ENCODE measurements at places on chromosomes 2 and 18.

DNA sequence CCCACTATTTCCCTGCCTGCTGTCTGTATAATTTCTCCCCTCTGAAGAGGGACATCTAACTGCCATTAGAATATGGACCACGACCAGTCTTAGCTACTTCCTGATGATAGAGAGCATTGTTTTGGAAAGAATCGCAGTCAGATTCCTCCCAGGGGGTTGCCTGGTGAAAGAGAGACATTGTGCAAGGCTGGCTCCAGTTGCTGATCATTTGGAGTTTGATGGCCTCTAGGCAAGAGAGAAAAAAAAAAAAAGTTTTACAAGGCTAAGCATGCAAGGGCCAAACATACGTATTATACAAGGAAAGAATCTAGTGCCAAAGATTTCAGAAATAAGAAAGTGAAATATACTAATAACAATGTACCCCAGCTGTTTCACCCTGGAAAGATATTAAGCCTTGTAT, 182.2 kb downstream of the CMPK2 start:
- no peak for DNase-seq

GRCh38 chr2:234467289-234467688, 29.6 kb downstream of the ARL4C start:
- no peak for DNase-seq

GRCh38 chr18:7290077-7290476, 59.2 kb downstream of the LRRC30 start:
- no peak for DNase-seq

DNA sequence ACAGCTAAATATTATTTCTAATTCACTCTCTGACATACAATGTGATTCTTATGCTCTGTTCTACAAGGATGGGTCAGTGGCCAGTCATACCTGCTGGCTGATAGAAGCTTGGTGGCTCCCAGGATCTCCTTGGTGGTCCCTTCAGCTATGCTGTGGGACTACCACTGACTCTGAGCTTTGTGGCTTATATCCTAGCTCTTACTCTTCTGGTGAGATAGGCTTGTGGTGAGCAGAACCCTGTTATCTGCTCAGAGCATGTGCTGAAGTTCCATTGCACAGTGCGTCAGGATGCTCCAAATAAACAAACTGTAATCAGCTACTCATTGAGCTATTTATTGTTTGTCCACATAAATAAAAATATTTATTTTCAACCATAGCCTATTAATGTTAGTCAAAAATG, 51.7 kb downstream of the MFSD6 start:
- DNase-seq: no peak

- no peak for DNase-seq
Measured at GRCh38 chr2:2123238-2123637, 207.8 kb downstream of the MYT1L start.

DNA sequence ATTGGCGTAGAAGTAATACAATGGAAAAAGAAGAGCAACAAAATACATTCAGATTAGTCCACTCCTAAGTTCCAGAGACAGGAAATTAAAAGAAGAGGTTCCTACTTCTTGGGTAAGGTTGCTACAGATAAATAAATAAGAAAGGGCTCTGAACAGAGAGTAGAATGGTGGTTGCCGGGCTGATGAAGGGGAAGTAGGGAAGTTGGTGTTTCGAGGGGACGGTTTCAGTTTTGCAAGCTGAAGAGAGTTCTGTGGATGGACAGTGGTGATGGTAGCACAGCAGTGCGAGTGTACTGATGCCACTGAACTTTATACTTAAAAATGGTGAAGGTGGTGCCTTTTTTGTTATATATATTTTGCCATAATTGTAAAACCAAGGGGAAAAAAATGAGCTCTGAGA, 48.2 kb downstream of the CABYR start:
- DNase-seq: no peak

GRCh38 chr2:202405798-202406197, 29.7 kb downstream of the BMPR2 start:
- DNase-seq: no peak

GRCh38 chr2:112216167-112216566, 38.7 kb downstream of the ZC3H8 start:
- DNase-seq: no peak

- no peak for DNase-seq
Measured at GRCh38 chr2:57882895-57883515, 163.6 kb upstream of the VRK2 start.

- DNase-seq: no peak
Measured at GRCh38 chr2:143524559-143525401, 395.6 kb downstream of the ARHGAP15 start.

DNA sequence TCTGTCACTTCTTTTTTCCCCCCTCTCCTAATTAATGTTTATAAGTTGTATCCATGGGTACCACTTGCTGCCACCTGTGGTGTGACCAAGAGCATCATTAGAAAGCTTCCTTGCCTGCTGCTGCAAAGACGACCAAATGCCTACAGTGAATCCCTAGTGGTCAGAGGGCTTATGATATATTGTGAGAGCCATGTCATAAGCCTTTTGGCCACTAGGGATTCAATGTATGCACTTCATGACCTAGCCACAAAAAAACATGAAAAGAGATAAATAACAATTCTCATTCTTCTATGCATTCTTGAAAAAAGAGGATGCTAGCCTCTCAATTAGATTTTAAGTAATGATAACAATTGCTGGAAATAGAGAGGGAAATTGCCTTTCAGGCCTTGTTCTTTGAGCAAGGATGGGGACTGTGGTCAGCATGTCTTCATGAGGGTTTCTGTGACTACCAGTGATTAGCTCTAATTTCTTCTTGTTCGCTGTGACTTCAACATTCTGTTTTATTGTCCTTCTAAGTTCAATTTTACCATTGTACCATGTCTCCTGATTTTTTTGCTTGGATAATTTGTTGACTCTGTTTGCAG, 435.3 kb downstream of the TGIF1 start:
- DNase-seq: no peak

- DNase-seq: no peak
Measured at GRCh38 chr2:184372484-184372883, 225.8 kb upstream of the ZNF804A start.

DNA sequence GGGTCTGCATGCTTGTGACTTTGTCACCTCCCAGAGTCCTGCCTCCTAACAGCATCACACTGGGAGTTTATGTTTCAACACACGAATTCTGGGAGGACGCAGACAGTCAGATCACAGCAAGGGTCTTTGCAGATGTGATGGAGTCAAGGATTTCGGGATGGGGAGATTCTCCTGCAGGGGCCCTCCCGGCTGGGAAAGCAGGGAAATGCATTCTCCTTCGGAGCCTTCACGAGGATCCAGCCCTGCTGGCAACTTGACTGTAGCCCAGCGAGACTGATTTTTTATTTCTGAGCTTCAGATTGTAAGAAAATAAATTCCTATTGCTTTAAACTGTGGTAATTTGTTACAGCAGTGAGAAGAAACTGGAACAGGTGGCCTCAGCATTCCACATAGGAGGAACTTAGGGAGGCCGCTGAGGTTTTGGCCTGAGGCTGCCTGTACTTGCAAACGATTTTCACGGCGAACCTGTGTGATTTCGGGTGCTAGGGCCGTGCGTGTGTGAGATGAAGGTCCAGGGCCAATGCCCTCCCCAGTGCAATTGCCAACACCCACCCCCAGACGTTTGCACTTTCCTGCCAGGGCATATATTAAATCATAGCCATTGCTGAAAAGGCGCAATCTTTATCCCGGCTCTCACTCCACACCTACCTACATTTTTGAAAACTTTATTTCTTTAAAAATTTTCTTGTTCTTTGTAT, 79.8 kb downstream of the ASB1 start:
- DNase-seq: no peak

DNA sequence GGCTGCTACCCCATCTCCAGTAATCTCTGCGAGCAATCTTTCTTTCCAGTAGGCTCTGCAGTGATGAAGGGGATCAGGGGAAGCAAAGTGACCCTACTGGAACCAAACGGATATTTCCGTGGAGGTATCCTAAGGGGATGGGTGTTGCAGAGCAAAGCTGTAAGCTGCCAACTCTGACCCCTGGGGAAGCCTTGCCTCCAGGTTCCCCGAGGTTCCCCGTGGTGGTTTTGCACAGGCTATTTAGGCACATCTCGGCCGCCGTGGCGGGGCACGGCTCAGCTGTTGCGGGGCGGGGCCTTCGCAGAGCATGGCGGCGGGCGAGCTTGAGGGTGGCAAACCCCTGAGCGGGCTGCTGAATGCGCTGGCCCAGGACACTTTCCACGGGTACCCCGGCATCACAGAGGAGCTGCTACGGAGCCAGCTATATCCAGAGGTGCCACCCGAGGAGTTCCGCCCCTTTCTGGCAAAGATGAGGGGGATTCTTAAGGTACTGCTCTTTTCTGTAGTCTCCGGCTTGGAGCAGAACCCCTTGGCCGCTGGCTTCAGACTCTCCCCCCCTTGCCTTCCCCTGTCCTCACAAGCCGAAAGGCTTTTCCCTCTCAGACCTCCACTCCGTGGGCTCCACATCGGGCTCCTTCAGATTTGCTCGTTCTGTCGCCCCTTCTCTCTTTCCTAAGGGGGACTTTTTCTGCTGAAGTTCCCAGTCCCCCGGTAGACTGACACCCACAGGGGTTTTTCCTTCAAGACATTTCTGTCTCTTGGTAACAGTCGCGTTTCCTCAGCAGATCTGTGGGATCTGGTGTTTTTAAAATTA, at the start of gene COMMD1:
Gene COMMD1 (plus strand): TSS at position 303 of the 814 bp plus-strand sequence. CDS start 5 bp downstream, at position 308.
- DNase-seq: peak; percentile 75

GRCh38 chr2:118576109-118576855, 271.2 kb downstream of the EN1 start:
- DNase-seq: no peak

DNA sequence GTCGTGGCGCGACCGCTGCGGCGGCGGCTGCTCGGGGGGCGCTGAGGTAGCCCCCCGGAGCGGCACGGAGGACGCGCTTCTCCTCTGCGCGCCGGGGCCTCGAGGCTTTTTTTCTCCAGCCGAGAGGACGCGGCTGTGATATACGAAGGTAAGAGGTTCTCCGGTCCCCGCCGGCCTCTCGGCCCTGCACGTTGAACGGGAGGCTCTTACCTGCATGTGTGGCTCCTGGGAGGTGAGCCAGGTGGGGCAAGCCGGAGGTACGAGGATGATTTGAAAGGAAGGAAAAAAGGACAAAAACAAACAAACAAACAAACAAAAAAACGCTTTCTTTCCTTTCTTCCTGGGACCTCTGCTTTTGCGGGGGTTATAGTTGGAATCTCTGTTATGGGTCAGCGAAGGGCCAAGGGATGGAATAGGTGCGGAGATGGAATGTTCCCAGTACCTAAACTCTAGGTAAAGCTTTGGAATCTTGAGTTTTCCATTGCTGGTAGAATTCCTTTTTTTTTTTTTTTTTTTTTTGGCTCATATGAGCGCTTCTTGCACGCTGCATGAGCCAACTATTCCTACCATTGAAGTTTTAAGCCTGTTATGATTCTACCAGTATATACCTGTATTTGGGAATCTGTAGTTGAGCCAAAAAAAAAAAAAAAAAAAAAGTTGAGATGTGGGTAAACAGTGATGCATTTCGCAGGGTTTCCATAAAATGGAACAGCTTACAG, 674 bp downstream of the PTPN4 start:
- no peak for DNase-seq

DNA sequence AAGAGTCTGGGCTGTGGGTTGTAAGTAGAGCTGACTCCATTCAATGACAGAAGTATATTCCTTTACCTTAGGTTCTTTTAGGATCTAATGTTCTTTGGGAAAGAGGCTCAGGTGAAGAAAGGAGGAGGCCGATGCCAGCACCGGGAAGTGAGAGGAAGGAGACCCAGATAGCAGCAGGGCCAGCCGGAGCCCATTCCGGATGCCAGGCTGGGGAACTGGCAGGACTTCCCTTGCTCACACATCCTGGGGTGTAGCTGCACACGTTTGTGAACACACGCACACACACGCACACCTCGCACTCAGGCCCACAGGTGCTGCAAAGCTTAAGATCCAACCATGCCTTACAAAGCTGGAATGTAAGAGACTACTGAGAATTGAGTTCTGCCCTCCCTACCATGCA, 95.8 kb upstream of the SMAD2 start:
- DNase-seq: no peak

GRCh38 chr2:231191896-231192872, 6.2 kb upstream of the ARMC9 start:
- no peak for DNase-seq

GRCh38 chr2:37271376-37272067, 40.1 kb downstream of the NDUFAF7 start:
- no peak for DNase-seq

DNA sequence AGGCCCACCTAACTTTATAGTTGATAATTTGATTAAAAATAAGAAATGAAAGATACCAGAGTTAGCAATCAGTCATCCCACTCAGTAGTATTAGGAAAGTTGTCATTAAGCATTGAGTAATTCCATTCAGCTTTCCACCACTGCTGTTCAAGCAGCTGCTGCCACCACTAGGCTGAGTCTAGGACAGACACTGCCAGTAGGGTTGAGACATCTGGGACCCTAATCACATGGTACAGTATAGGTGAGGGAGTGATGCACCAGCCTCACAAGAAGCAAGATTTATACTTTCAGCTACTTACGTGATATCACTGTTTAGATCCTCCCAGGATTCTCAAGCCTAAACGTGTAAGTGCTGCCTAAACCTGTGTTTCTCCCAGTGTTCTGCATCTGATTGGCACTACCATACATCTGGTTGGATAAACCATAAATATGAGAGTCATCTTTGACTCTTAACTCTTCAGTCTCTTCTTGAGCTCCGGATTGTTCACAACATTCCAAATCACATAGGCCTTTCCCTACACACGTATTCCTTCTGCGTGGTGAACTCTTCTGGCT, 3.2 kb downstream of the UBXN4 start:
- peak; percentile 13 for DNase-seq

DNA sequence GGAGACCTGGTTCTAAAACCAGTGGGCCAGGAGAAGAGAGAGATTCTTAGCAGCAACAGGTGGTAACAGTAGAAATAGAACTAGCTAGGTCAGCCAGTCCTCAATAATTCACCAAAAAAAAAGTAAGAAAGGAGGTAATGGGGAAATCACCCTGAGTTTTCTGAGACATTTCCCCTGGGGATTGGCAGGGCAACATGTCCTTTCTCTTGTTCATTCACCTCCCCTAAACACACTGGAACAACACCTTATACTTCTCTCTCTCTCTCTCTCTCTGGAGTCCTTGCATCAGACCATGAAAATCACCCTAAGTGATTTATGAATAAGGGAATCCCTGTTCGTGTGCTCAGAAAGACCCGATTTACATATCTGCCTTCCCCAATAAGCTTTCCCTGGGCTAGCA, 64.8 kb downstream of the COX7A2L start:
- DNase-seq: no peak

- no peak for DNase-seq
Measured at GRCh38 chr2:235958931-235959410, 209.2 kb downstream of the GBX2 start.

DNA sequence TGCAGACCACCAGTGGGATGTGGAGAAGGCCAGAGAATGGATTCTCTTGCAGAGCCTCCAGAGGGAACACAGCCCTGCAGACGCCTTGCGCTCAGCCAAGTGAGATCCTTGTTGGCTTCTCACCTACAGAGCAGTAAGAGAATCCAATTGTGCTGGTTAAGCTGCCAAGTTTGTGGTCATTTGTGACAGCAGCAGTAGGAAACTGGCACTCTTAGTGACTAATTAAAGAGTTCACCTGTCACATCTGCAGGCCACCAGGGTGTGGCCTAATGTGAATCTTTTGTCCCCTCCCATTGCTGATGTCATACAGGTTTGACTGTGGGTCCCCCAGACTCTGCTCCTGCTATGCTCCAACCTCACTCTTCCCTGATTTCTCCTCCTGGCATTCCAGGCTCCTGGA, 235.9 kb downstream of the TFCP2L1 start:
- DNase-seq: no peak

GRCh38 chr18:24076950-24077349, 61.9 kb upstream of the CABYR start:
- DNase-seq: no peak
